Activated CD4-positive, alpha-beta T cell treated with anti-CD3 and anti-CD28 coated beads, Interleukin-2, amount 10 ng/mL, durations not matched to agents 7 days and 5 days (primary cell): ENCODE measurements at places on chromosomes 5 and 9. TPM values are rescaled to one million over a fixed set of nuclear protein-coding genes. Genes with fewer than 3 reads are reported as not detected.

- no peak for DNase-seq
These were observed 66.1 kb downstream of the TTC39B start for GRCh38 chr9:15240927-15241326.

The PCDHGC4 gene
- total RNA-seq, result not detected

DNA sequence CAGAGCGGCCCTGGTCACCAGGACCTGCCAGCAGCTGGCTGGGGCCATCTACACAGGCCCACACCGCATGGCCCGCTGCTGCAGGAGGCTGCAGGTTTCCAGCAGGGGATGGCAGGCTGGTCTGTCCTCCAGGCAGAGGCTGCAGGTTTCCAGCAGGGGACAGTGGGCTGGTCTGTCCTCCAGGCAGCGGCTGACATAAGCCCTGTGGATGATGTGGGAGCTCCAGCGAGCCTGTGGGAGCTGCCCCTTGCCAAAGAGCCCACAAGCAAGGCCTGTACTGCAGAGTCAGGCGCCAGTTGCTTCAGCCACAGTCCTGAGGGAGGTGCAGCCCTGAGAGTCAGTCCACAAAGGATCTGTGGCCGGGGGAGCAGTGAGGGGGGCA lies 18.5 kb downstream of the TPPP start:
- no peak for DNase-seq

- DNase-seq, result no peak
These were observed 32.8 kb upstream of the SMIM32 start for GRCh38 chr5:136225796-136226195.

The ANKRD31 gene
- 0.17 TPM for total RNA-seq
